Osteocyte (in vitro differentiated cells): ENCODE measurements at places on chromosomes 4 and X. TPM values are rescaled to one million over a fixed set of nuclear protein-coding genes. Genes with fewer than 3 reads are reported as not detected.

Gene JCHAIN
- total RNA-seq = not detected in 2 replicates

Gene TEX13D
- not detected in 2 replicates for total RNA-seq

Gene LRBA
- 40.8 and 41.4 TPM in 2 replicates for total RNA-seq

Gene USP26
- not detected in 2 replicates for total RNA-seq

Gene ANKRD37
- total RNA-seq = 4.2 and 5.3 TPM in 2 replicates
